ENCODE measurements at places on chromosomes 13 and 19. TPM values are rescaled to one million over a fixed set of nuclear protein-coding genes. Genes with fewer than 3 reads are reported as not detected.

- no peaks in the 10 kb centered on the region for H3K27me3 ChIP-seq
- no peak overlapping the region for H3K27ac ChIP-seq
- H3K4me3 ChIP-seq: no peak overlapping the region
- DNase-seq: no peak
- H3K36me3 ChIP-seq: no peaks in the 10 kb centered on the region
Observed at GRCh38 chr13:84352946-84353345, 470.7 kb upstream of the SLITRK1 start.

OR4F17 gene
- total RNA-seq: not detected

LILRB4 gene
- 16.2 TPM for total RNA-seq

DNA sequence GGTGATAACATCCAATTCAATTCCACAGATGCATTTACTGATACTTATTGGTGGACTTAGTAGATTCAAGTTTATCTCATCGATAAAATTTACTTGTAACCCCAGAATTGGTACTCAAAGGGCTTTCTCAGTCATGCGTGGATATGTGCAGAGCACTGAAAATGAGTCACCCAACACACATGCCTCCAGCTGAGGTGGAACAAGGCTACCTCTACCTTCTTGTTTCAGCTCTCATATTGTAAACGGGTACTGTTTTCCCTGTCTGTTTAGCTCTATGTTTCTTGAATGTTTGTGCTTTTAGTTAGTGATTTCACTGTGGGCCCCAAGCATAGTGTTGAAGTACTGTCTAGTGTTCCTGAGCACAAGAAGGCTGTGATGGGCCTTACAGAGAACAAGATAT, 1.5 kb downstream of the LRRC63 start:
- H3K36me3 ChIP-seq: no peaks in the 10 kb centered on the region
- no peaks in the 10 kb centered on the region for H3K27me3 ChIP-seq
- no peak overlapping the region for H3K27ac ChIP-seq
- H3K4me3 ChIP-seq: no peak overlapping the region
- DNase-seq: no peak
- peaks cover 17% of the 10 kb centered on the region for H3K4me1 ChIP-seq

DNA sequence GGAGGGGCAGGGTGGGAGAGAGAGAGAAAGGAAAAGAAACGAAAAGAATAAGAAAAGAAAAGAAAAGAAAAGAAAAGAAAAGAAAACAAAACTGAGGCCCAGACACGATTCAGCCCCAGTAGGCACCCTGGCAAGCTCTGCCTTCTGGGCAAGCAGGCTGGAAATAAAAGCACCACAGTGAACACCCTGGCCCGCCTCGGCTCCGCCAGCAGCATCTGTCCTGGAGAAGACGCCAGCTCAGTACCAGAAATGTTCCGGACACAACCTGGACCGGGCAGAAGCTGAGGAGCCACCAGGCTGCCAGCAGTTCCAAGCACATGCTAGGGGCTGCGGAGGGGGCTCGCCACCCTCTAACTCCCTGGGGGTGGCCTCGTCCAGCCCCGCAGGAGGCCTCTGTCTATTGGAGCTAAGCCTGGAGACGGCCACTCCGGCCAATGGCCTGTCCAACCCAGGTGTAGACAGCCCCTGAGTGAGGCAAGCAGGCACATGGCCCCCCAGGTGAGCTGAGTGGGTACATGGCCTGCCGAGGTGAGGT, 11.4 kb upstream of the CPAMD8 start:
- H3K27ac ChIP-seq: no peak overlapping the region
- peaks cover 68% of the 10 kb centered on the region for H3K27me3 ChIP-seq
- H3K4me3 ChIP-seq: no peak overlapping the region
- no peaks in the 10 kb centered on the region for H3K36me3 ChIP-seq
- no peak for DNase-seq

Measured in esophagus muscularis mucosa (tissue), 4 donors.